Left ventricle myocardium inferior (tissue), 1 donor: ENCODE measurements at places on chromosomes 4 and X. TPM values are rescaled to one million over a fixed set of nuclear protein-coding genes. Genes with fewer than 3 reads are reported as not detected.

Gene ZNF157
- not detected for total RNA-seq

- DNase-seq: no peak
Measured at GRCh38 chrX:15129412-15129811, 140.5 kb downstream of the ASB9 start.

Gene CRMP1
- total RNA-seq: 1.4 TPM

DNA sequence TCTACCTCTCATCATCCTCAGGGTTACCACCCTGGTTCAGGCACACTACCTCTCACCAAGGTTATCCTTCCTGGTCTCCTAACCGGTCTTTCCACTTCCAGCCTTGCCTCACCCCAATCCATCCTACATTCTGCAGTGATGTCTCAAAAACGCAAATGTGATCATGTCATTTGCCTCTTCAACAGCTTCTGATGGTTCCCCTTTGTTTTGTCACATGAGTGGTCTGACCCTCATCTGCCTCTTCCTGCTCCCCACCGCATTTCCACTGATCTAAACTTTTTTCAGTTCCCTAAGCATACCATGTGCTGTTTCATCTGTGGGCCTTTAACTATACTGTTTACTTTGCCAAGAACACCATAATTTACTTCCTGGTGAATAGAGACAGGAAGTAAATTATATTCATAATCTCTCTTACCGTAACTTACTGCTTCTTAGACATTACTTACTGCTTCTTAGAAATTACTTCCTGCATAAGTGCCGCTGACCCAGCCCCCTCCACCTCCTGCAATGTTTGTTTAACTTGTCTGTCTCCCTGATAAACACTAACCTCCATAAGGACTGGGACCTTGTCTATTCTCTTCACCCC lies 27.1 kb upstream of the NSUN7 start:
- DNase-seq: no peak

- peak; percentile 10 for DNase-seq
Measured at GRCh38 chr4:2060611-2061185, 1.6 kb downstream of the NAT8L start.

Gene ADGRG2
- 0.16 TPM for total RNA-seq

DNA sequence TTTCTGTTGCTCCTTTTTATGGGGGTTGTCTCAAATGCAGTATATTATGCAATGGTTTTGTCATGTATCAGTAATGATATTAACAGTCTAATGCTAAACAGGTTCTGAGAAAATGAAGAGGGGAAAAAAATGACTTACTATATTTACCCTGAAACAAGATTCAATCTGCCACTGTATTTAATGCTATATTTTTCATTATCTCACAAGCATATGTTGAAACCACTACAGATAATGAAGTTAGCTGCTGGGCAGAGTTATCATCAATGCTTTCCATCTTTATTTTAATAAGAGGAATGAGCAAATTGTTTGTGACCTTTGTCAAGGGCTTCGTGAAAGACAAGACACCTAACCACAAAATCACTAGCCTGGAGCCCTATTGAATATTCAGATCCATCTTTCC lies 32.6 kb upstream of the NAA11 start:
- DNase-seq: no peak
